Activated T-helper 2 cell treated with anti-CD3 and anti-CD28 coated beads, Interferon-gamma antibody, Interleukin-2, Interleukin-4, amounts not matched to agents 10 μg/mL and 5 μg/mL and 100 μg/mL, durations not matched to agents 14 hours and 24 hours and 36 hours (primary cell): ENCODE measurements at places on chromosomes 12 and 14.

- no peaks in the 10 kb centered on the region for H3K4me1 ChIP-seq
- H3K27ac ChIP-seq, result no peak overlapping the region
- H3K27me3 ChIP-seq, result peaks cover 8% of the 10 kb centered on the region
- no peak overlapping the region for H3K4me3 ChIP-seq
- H3K36me3 ChIP-seq, result no peaks in the 10 kb centered on the region
- DNase-seq, result no peak
These were observed 37.3 kb downstream of the KCNA5 start for GRCh38 chr12:5081016-5081415.

DNA sequence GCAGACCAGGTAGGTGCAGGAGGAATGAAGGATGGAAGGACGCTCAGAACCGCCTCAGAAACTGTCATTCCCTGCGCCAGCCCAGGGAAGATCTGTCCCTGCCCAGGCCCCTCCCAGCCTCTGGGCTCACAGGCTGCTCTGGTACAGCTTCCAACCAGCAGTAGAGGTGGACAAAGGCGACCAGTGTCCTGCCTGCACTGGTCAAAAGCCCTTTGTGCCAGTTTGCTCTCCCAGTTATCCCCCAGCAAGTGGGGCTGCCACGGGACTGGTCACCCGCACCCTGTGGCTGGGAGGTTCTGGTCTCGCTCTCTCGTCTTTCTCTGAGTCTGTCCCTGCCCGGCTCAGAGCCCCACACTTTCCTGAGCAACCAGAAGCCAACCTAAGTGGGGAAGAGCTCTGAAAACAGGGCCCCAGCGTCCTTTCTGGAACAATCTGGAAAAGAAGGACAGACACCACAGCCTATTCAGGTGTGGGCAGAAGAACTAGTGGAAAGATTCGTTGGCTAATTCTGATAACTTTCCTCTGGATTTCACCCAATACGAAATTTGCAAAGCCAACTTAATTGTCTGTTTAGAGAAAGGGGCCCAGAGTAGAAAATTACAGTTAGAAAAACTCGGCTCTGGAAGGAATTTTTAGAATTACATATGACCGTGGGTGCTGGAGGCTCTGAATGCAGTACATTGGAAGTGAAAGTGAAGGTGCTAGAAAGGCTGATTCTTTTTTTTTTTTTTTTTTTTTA lies 21.7 kb downstream of the SNRNP35 start:
- H3K36me3 ChIP-seq, result no peaks in the 10 kb centered on the region
- no peak for DNase-seq

DNA sequence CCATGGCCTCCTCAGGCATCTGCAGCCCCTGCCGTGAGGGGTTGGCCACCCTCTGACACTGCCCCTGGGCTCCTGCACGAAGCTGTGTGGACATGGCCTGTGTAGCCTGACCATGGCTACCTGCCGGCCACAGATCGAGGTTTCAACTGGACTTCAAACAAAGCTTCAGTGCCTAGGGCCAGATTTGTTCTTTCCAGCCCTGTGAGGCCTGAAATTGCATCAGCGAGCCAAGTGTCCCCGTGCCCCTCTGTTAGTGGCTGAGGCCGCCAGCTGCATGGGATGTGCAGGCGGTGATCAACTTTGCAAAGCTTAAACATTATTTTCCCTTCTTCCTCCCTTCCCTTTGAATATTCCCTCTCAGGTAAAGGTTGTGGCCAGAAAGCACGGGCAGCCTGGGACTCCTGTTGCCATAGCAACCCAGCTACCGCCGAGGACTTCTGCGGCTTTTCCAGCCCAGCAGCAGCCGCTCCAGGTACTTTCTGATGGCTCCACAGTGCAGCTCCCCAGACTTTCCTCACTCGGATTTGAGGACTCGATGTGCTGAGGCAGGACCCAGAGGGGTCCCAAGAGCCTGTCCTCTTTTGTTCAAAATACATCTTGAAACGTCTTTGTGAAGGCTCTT lies 35.8 kb downstream of the DDX51 start:
- H3K27me3 ChIP-seq, result no peaks in the 10 kb centered on the region
- H3K4me3 ChIP-seq, result no peak overlapping the region
- no peak for DNase-seq
- no peaks in the 10 kb centered on the region for H3K4me1 ChIP-seq
- H3K27ac ChIP-seq, result no peak overlapping the region

- H3K27ac ChIP-seq, result no peak overlapping the region
- H3K4me1 ChIP-seq, result no peaks in the 10 kb centered on the region
- H3K36me3 ChIP-seq, result no peaks in the 10 kb centered on the region
- no peak for DNase-seq
- no peaks in the 10 kb centered on the region for H3K27me3 ChIP-seq
- H3K4me3 ChIP-seq, result no peak overlapping the region
These were observed 40.4 kb downstream of the TSPAN19 start for GRCh38 chr12:84995641-84996040.

DNA sequence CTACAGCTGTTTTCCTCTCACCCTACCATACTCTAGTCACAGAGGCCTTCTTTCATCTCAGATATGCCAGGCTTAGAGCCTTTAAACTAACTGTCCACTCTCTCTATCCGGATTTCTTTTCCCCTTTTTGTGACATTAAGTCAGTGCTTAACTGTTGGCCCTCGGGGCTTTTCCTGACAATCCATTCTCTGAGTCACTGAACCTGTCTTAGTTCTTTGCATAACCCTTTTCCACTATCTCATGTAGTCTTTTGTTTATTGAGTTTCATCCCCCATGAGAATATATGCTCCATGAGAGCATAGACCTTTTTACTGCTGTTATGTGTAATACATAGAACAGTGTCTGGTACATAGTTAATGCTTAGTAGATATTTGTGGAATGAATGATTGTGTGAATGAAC lies 68.7 kb downstream of the PLEKHA5 start:
- H3K27ac ChIP-seq, result no peak overlapping the region
- no peaks in the 10 kb centered on the region for H3K36me3 ChIP-seq
- no peak for DNase-seq

DNA sequence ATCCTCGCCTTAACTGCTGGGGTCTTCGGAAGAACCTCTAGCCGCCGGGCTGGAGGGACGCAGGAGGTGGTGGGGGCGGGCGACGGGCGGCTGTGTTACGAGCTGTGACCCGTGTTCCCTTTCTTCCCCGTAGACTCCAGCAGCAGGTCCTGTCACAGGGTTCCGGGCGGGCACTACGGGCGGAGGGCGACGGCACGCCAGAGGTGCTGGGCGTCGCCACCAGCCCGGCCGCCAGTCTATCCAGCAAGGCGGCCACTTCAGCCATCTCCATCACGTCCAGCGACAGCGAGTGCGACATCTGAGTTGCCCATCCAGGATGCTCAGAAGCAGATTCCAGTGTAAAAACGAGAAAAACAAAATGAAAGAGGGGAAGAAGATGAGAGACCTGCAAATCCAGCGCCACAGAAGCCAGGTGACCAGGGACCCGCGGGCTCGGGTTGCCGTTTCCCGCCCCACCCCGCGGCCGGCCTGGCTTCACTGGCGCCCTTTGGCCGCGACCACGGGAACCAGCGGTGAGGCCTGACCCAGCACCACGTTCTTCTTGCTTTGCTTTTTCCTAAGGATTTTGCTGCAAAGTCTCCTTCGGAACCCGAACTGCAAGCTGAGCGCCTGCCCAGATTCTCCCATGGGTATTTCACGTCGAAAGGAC lies 2.1 kb downstream of the SIX6 start:
- DNase-seq, result no peak
- peaks cover 7% of the 10 kb centered on the region for H3K36me3 ChIP-seq
- H3K4me3 ChIP-seq, result no peak overlapping the region
